ENCODE measurements at places on chromosomes 11 and 22.

- no peak for DNase-seq
Observed at GRCh38 chr11:100672498-100673033, 14.5 kb upstream of the ARHGAP42 start.

- DNase-seq = no peak
Observed at GRCh38 chr11:67483831-67484665, 1.2 kb downstream of the AIP start.

DNA sequence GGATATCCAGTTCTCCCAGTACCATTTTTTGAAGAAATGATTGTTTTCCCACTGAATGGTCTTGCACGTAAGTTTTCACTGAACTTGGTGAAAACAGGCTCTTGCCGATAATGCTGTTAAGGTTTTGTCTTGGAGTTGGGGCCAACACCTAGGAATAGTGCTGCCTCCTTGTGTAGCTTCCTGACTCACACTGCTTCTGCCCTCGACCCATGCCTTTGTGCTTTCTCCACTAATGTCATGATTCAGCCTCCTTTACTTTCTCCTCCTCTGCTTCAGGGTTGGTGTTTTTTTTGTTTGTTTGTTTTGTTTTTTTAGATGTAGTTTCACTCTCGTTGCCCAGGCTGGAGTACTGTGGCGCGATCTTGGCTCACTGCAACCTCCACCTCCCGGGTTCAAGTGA is 30.2 kb downstream of the SLC5A1 start:
- no peak for DNase-seq

GRCh38 chr22:43466710-43467109 is 54.9 kb downstream of the MPPED1 start:
- no peak for DNase-seq

- DNase-seq = no peak
Observed at GRCh38 chr22:36304429-36304828, 51.5 kb downstream of the APOL1 start.

GRCh38 chr11:116643521-116643920 is 129.3 kb downstream of the BUD13 start:
- DNase-seq = no peak

DNA sequence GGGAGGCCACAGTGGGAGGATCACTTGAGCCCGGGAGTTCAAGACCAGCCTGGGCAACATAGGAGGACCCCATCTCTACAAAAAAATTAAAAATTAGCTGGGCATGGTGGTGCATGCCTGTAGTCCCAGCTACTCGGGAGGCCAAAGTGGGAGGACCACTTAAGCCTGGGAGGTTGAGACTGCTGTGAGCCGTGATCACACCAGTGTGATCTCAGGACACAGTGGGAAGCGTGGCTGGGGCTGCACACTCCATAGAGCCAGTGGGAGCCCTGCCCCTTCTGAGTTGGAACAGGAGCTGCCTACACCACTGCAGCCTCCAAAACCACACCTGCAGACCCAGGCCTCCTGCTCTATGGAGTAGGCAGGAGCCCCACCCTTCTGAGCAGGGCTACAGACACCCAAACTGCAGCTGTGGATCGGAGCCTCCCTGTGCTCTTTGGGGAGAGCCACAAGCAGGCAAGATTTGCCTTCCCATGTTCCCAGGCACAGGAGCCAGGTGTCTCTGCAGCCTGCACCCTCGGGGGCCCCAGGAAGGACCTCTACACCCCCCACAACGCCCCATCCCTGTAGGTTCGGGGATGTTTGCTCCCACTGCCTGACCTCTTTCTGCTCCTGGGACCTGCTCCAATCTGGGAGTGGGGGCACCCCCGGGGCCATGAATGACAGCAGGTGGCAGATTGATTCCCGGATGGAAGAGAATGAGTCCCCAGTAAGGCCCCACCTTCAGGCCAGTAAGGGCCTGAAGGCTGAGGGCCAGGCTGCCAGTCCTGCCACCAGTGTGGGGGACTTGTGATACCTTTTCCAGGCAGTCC is 245.4 kb downstream of the BUD13 start:
- DNase-seq = no peak

GRCh38 chr11:14942745-14943144 is 29.4 kb downstream of the CALCA start:
- DNase-seq = no peak

DNA sequence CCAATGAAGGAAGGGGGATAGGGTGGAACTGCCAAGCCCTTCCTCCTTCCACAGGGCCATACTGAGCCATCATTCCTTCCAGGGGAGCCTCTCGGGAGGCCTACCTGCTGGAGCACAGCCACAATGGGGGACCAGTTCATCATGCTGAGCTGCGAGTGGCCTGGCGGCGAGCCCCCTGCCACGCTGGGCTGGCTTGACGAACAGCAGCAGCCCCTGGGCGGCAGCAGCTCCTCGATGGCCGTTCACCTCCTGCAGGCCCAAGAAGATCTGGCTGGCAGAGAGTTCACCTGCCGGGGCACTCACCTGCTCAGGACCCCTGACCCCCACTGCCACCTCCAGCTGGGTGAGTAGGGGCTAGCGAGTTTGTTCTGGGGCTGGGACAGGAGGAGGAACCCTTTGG is 5.9 kb downstream of the VSIG10L2 start:
- DNase-seq = no peak

- no peak for DNase-seq
Observed at GRCh38 chr11:72552399-72552910, 118.1 kb upstream of the CLPB start.

GRCh38 chr11:3121416-3121815 is 43.7 kb downstream of the OSBPL5 start:
- no peak for DNase-seq

DNA sequence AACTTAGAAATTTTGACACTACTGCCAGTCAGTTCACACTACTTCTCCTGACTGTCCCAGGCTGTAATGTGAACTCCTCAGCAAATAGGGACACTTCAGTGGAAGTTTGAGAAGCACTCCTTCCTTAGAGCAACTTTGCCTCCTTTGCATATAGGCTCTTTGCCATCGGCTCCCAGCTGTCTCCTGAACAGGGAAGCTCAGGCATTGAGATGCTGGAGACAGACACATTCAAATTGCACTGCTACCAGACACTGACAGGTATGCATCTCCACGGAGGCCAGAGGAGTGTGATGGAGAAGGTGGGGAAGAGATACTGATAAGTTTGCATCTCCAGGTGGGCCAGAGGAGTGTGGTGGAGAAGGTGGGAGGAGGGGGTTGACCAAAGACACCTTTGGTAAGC is 1.4 kb downstream of the TRAPPC4 start:
- no peak for DNase-seq

DNA sequence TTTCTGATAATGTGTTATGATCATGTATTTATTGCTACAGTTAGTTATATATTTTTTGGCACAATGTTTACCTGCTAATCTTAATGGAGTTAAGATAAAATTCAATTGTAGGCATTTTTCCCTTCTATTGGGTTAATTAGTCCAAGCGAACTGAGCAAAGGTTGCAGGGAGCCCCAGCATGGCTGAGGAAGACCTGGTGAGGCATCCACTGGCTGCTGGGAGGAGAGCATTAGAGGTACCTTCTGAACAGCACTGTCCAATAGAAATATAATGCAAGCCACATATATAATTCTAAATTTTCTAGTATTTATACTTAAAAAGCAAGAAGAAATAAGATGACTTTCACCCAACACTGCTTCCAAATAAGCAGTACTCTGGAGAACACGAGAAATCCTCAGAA is 689 bp upstream of the TMEM126A start:
- DNase-seq = no peak

DNA sequence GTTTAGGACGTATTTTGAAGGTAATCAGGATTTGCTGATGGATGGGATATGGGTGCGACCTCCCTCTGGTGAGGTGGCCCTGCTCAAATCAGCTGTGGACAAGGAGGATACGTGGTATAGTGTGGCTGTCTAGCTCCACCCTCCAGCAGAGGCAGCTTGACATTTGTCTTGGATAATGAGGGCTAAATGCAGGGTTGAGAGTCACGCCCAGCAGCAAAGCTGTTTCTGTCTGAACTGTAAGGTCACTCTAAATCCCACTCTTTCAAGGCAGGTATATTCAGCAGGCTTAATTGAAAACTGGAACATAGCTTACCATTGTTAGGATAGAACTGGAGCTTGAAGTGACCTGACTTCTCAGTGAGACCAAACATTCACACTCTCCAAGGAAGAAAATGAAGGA is 98.7 kb downstream of the SWAP70 start:
- DNase-seq = no peak

Measured in A549 (cell line).